Mucosa of gallbladder (tissue), 1 donor: ENCODE measurements at places on chromosomes 13 and 19.

- DNase-seq = no peak
These were observed 21.7 kb downstream of the ZNF274 start for GRCh38 chr19:58204566-58204965.

- DNase-seq = peak; percentile 65
These were observed at the start of gene FUT3 for GRCh38 chr19:5851302-5851701. TSS of gene FUT3 (minus strand) at chr19:5851449.

- no peak for DNase-seq
These were observed 32.2 kb upstream of the RANBP3 start for GRCh38 chr19:6010107-6010506.

GRCh38 chr13:31631746-31632145, 107.6 kb upstream of the RXFP2 start:
- DNase-seq = no peak

GRCh38 chr19:7869453-7869909, 4.7 kb downstream of the PRR36 start:
- DNase-seq = peak; percentile 56

- no peak for DNase-seq
These were observed 18.4 kb downstream of the LEUTX start for GRCh38 chr19:39797083-39797482.

- DNase-seq = no peak
These were observed 89.3 kb downstream of the MIPEP start for GRCh38 chr13:23799945-23800344.

DNA sequence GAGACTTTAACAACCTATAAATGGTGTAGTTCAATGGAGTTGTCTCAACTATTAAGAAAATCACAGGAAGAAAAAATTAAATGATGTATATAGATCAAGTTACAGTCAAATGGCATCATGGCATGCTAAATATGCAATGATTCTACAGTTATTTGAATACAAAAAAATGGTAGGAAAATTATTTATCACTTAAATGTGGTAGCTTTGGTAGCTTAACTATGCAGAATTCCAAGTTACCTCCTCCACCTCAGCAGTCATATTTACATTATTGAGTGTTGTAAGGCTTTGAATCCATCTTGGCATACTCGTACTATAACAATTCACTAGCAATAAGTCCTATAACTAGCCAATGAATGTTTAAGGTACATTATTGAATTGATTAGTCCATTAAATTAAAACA, 36.8 kb downstream of the CAB39L start:
- no peak for DNase-seq

GRCh38 chr13:97388373-97388772, 45.6 kb upstream of the RAP2A start:
- DNase-seq = no peak

DNA sequence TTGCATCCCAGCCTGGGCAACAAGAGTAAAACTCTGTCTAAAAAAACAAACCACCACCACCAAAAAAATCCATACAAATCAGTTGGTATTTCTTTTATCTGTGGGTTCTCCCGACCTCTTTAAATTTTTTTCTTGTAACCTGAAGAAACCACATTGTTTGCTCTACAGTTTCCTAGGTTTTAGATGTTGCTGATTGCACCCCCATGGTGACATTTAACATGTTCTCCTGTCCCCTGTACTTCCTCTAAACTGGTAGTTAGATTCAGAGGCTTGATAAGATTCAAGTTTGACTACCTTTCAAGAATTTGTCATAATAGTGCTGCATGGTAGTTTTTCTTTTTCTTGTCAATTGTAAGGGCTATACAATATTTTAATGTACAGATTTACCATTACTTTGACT, 24.0 kb downstream of the ALG5 start:
- no peak for DNase-seq

GRCh38 chr19:5786593-5787408, 2.3 kb upstream of the PRR22 start:
- no peak for DNase-seq

- DNase-seq = no peak
These were observed 6.3 kb downstream of the SPINT2 start for GRCh38 chr19:38270587-38271167.

GRCh38 chr19:52648336-52649016, 10.3 kb upstream of the ZNF83 start:
- no peak for DNase-seq

DNA sequence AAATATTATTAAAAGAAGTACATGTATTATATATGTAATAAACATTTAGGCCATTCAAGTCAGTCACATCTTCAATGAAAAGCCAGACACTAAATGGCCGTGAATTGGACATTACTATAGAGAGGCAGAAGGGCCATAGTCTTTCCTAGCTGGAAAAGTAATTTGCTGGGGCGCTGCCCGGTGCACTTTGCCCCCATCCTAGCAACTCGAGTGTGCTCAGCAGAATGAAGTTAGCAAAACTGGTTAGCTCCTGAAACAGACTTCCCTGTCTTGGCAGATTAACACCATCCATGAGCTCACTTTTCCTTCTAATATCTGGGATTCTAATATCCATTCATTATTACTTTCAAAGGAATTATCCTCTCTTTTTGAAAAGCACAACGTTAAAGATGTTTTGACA, 2.8 kb upstream of the SPRYD7 start:
- peak; percentile 76 for DNase-seq

- no peak for DNase-seq
These were observed 277.8 kb downstream of the ABCC4 start for GRCh38 chr13:95023405-95023804.

GRCh38 chr13:39401756-39402155, 201.2 kb downstream of the LHFPL6 start:
- DNase-seq = no peak

DNA sequence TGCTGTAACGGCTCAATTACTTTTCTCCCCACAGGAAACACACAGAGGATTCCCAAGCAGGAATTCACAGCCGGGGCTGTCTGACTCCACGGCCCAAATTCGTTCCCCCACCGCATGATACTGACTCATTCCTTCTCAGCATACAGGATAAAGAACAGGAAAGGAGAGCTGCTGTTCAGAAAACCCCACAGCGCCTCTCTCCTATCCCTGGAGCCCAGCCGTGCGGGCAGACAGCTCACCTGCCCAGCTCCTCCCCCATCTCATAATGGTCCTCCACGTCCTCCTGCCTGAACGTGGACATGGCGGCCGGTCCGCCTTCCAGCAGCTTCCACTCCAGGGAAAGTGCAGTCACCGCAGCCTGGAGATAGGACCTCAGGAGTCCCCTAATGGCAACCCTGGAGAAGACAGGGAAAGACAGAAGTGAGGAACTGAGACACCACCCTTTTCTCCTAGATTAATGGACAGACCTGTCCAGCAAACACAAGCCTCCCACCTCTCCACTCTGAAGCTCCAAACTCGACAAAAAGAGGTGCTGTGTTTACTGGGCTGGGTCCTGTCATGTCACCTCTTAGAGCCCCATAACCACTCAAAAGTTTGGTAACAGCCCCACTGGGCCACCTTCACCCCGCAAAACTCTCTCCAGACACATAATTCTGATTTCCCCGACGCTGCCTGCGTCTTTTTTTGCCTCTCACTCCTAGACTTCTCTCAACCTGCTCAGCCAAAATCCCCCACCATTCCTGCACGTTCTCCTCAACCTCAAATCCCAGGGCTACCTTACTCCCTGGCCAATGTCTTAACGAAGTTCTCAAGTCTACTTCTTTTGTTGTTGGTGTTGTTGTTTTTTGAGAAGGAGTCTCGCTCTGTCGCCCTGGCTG, 1.2 kb downstream of the DAPK3 start:
- no peak for DNase-seq

DNA sequence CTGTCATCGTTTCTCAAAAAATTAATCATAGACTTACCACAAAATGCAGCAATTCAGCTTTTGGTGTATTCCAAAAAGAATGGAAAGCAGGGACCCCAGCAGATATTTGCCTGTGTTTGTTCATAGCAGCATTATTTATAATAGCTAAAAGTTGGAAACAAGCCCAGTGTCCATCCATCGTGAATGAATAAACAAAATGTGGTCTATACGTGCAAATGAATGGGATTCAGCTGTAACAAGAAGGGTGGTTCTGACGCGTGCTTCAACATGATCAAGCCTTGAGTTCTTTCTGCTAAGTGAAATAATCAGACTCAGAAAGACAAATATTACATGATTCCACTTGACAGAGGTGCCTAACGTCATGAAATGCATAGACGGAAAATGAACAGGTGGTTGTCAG, 36.4 kb downstream of the PSG11 start:
- DNase-seq = no peak

DNA sequence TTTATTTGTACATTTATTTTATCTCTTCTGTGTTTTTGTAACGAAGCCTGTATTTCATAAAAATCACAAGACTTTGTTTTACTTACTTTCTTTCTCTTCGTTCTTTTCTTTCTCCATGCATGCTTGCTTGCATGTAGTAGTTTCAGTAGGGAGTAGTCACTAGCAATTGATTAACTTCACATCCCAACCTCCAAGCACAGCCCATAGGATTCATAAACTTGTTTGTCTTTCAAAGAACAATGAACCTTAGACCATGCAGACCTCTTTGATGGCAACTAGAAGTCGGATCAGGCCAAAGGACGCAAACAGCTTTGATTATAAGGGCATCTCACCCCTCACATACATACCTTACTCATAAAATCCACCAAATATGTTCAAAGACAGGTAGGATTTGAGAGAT, 3.1 kb upstream of the PRR20A start:
- no peak for DNase-seq

DNA sequence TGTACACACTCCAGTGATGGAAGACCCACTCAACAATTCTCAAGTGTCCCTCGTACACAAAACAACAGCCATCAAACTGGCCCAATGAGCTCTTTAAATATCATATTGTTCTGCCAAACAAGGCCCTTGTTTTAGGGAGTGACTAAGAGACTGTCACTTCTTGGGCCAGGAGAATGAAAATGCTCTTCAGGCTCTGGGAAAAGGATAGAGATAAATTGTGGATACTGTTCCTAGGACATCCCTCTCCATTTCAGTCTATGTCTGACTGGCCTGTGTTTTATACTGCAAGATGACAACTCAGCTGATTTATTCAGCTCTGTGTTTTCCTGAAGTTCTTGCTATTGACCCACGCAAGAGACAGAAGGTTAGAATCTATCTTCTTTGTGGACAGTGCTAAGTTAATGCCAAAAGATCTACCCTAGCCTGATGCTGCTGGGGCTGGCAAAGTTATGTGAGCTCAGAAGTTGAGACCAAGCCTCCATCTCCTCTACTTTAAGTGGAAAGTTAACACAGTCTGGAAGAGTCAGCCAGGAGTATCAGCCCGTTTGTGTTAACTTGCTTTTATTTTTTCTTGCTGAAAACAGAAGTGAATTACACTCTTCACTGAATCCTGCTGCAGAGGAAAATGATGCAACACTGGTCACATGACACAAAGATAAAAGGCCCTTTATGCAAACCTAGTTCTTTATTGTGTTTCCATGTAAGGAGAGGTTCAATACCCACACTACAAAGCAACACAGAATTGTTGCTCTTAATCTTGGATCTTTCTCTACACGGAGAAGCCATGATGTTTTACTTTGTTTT, 14.6 kb downstream of the FRY start:
- DNase-seq = peak; percentile 61

- DNase-seq = no peak
These were observed 82.9 kb downstream of the ZAR1L start for GRCh38 chr13:32232263-32232662.

DNA sequence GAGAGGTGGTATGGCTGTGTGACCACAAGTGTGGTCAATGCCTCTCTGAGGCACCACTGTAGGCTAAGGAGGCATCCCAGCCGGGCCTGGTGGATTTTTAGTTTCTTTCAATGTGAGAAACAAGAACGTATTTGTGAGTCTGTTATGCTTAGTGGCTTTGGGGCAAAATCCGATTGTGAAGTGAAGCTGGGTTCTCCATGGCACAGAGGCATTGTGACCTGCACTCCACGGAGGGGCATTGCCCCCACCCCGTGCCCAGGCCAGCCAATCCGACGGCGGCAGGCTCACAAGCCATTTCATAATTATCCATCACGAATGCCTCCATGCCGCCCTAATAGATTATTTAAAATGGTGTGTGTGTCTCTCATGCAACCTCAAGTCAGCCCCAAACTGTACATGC, 151.6 kb downstream of the ZNF536 start:
- no peak for DNase-seq

- DNase-seq = no peak
These were observed 4.2 kb downstream of the PRR12 start for GRCh38 chr19:49594993-49595818.

DNA sequence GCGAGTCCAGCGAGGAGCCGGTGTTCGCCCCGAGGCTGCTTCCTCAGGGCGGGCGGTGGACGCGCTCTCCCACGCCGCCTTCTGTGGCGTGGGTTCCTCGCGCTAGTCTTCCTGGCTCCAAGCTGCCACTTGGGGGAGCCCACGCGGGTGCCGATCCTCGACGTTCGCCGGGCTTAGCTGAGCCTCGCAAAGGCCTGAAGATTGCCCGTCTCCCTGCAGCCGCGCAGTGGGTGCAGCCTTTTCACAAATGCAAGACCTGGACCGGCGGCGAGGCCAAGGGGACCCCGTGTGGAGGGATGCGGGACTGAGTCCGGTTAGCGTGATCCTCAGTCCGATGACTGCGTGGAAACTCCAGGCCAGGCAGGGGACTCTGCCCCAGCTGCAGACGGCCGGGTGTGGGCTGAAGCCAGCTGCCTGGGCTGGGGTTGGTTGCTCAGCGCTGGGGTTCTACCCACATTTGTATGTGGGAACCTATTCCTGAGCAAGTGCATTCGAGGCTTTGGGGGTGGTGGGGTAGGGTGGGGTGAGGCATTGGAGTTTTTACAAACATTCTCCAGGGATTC, 16.6 kb upstream of the LRP3 start:
- DNase-seq = no peak

GRCh38 chr13:113394339-113394640, 30.4 kb upstream of the GRTP1 start:
- no peak for DNase-seq

DNA sequence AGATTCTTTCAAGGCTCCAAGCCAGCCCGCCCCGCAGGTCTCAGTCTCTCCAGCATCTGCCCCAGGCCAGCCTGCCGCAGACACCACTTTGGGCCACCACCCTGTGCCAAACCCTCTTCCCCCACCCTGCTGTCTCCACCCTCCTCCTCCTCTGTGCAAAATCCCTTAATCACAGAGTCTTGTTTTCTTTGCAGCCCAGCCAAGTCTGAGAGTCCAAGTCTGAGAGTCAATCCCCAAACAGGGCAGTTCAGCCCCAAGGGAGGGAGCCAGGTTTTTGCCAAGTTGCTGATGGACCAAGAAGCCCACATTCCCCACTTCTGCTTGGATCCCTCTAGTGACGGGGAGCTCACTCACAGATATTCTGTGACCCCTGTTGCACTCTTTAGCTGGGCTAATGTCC, 3.1 kb downstream of the ADAMTS10 start:
- no peak for DNase-seq

GRCh38 chr19:10533646-10534386, 9.9 kb upstream of the ATG4D start:
- DNase-seq = no peak

DNA sequence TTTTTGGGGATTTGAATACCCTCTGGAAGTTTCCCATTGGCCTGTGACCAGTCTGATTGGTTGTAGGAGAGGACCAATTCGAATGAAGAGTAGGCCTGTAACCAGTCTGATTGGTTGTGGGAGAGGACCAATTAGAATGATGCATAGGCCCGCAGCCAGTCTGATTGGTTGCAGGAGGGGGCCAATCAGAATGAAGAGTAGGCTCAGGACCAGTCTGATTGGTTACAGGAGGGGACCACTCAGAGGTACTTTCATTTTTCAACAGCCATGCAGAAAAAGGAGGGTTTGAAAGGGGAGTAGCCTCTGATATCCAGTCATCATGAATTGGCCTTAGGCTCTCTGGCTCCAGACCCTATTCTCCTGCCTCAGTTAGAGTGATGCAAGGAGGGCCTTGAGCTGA, 30.4 kb upstream of the SLC1A5 start:
- no peak for DNase-seq

GRCh38 chr13:74206061-74206561, 71.9 kb upstream of the KLF12 start:
- no peak for DNase-seq
